ENCODE measurements at places on chromosomes 2 and 18. TPM values are rescaled to one million over a fixed set of nuclear protein-coding genes. Genes with fewer than 3 reads are reported as not detected.

The TBR1 gene
- not detected for total RNA-seq

The SERPINB3 gene
- not detected for total RNA-seq

DNA sequence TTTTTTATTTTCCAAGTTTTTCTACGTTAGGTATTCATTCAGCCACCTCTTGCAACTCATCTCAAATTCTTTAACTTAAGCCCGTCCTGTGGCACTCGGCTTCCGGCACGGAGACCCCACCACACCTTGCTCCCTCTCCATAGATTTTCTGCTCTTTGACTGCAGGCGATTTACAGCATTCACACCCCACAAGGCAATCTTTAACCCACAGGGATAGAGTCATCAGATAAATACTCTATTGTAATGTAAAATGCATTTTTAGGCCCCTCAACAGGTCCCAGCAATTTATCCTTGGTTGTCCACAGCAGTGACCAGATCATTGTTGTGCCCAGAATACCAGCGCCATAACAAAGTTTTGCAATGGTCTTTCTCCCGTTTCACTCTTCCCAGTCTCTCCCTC is 132.3 kb upstream of the EPHA4 start:
- peak; percentile 9 for DNase-seq

DNA sequence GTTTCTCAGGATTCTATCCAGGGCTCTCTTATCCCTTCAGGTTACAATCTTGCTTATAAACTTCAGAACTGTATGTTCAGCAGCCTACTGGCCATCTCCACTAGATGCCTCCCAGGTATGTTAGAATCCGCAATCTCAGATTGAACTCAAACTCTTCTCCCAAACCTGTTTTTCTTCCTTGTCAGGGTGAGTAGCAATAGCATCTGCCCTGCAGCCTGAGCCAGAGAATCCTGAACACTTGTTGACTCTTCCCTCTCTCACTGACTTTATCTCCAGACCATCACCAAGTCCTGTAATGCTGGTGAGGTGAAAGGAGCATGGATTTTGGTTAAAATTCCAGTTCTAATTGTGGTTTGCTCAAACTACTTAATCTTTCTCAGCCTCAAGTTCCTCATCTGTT is 82.6 kb upstream of the ALPP start:
- DNase-seq, result no peak

DNA sequence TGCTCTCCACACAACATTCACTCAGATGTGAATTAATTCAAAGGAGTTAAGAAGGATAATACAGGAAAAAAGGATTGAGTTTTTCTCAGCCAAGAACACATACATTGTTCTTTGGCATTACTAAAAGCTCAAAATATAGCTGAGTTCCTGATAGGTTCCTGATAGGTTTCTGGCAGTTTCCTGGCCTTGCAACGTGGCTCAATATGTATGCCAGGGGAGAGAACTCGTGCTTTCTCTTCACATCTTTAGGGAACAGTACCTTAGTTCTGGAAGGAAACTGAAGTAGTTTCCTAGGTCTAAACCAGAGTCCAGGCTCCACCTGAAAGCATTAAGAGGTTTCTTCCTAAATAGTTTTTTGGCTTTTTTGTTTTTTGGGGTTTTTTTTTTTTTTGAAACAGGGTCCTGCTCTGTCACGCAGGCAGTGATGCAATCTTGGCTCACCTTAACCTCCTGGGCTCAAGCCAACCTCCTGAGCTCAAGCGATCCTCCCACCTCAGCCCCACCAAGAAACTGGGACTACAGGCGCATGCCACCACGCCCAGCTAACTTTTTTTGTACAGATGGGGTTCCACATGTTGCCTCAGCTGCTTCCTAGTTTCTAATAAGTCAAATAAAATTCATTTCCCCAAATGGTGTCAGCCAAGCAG is 42.8 kb downstream of the ESCO1 start:
- DNase-seq, result no peak

GRCh38 chr2:240997141-240997855 is 1.1 kb upstream of the SNED1 start:
- peak; percentile 77 for DNase-seq

- peak; percentile 43 for DNase-seq
Measured at GRCh38 chr2:231931481-231931915, 5.3 kb upstream of the NPPC start.

GRCh38 chr2:160227293-160227915 is 27.3 kb upstream of the ITGB6 start:
- DNase-seq, result no peak

- no peak for DNase-seq
Measured at GRCh38 chr2:216133397-216133796, 24.2 kb downstream of the XRCC5 start.

The GALR1 gene
- not detected for total RNA-seq

GRCh38 chr2:171150694-171151285 is 9.9 kb downstream of the TLK1 start:
- DNase-seq, result no peak

GRCh38 chr2:26540306-26540705 is 62.4 kb upstream of the OTOF start:
- no peak for DNase-seq

GRCh38 chr18:62080172-62080900 is 106.5 kb downstream of the PIGN start:
- no peak for DNase-seq

GRCh38 chr2:182055993-182056392 is 70.3 kb downstream of the PPP1R1C start:
- DNase-seq, result no peak

- peak; percentile 69 for DNase-seq
Measured at GRCh38 chr2:201208563-201209252, 25.8 kb downstream of the CASP10 start.

DNA sequence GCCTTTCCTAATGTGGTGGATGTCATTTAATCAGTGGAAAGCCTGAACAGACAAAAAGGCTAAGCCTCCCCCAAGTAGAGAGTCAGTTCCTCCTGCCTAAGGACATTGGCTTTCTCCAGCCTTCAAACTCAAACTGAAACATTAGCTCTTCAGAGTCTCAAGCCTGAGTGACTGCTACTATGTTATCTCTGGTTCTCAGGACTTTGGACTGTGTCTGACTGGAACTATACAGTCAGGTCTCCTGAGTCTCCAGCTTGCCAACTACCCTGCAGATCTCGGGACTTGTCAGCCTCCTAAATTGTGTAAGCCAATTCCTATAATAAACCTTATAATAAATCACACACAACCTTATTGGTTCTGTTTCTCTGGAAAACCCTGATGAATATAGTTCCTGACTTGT is 12.6 kb downstream of the HYCC2 start:
- no peak for DNase-seq

The RAPGEF4 gene
- total RNA-seq, result 7.1 TPM

The FZD7 gene
- total RNA-seq, result 32.0 TPM

The CROCC2 gene
- total RNA-seq, result not detected

The THSD7B gene
- 0.76 TPM for total RNA-seq

DNA sequence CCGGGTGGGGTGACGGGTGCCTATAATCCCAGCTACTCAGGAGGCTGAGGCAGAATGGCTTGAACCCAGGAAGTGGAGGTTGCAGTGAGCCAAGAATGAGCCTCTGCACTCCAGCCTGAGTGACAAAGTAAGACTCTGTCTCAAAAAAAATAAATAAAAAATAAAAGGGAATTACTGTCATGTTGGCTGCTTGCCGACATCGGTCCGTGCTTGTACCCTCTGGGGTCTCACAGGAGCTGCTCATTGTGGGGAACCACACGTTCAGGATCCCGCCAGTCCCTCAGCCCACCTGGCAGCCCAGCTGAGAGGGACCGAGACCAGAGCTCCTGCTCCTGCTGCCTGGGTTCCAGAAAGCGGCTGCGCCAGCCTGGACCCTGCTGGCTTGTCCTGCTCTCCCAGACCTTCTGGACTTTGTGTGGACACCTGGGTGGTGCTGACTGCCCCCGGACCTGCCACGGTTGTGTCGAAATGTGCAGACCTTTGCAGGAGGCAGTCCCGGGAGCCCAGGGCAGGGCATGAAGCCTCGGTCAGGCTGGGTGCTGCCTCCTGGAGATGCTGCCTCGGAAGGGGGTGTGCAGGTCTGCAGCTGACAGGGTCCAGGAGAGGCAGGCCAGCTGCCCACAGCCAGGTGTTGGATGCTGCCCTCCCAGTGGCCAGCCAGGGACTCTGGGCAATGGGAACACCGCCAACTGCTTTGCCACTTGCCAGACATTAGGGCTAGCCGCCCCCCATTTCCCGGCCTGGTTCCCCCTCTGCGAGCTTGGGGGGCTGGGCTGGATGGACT is 16.4 kb downstream of the KLF11 start:
- DNase-seq, result no peak

- DNase-seq, result no peak
Measured at GRCh38 chr2:150153646-150154307, 333.7 kb downstream of the RND3 start.

The DCDC2C gene
- total RNA-seq, result not detected

The NTSR2 gene
- total RNA-seq, result not detected

The SULT1C4 gene
- 7.1 TPM for total RNA-seq

DNA sequence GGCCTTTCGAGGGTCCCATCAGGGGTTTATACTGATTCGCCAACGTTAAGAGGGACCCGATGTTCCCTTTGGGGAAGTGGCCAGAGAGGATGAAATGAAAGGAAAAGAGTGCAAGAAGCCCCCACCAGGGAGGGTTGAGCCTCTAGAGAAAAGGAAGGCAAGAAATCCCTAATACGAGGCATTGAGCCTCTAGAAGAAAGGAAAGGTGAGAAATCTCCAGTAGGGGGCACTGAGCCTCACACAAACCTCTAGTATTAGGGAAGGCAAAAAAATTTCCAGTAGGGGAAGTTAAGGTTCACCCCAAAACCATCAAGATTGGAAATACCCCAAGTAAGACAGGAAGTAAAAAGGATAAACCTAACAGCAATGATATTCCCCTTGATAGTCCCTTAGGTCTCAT is 9.8 kb upstream of the SAP130 start:
- DNase-seq, result no peak

DNA sequence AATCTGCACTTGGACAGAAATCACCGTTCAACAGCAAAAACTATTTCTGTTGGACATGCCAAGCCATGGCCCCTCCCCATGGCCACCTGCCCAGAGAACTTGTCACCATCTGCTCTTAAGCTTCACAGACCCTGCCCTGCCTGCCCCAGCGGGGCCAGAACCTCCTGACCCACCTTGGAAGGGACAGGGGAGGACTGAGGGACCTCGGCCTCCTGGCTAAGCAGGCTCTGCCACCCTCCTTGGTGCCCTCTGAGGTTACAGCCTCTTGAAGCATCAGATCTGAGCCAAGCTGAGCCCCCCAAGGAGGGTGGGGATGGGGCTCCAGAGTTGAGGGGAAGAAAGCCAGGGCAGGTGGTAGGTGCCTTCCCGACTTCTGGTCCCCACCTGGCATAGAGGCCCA is 6.5 kb downstream of the TEX261 start:
- DNase-seq, result peak; percentile 87

GRCh38 chr2:36633470-36634092 is 35.6 kb upstream of the FEZ2 start:
- DNase-seq, result no peak

The KIAA2012 gene
- not detected for total RNA-seq

- no peak for DNase-seq
Measured at GRCh38 chr2:100537918-100538317, 24.9 kb upstream of the PDCL3 start.

The IL36RN gene
- not detected for total RNA-seq

DNA sequence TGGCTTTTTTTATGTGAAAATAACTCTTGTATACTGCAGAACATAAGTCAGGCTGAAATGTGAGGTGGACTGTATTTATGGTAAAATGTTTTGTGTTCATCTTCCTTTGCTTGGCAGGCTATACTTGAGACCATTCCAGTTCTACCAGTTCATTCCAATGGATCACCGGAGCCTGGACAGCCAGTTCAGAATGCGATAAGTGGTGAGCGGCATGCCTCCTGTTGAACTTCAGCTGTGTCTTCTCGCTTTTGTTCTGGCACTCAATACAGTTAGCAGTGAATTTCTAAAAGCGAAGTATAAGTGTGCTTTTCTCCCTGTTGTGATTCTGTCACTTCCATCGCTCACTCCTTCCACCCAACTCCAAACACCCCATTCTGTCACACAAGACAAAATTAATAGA is 138.5 kb downstream of the ARHGAP28 start:
- no peak for DNase-seq

- DNase-seq, result no peak
Measured at GRCh38 chr2:216002101-216002678, 11.2 kb downstream of the MREG start.

DNA sequence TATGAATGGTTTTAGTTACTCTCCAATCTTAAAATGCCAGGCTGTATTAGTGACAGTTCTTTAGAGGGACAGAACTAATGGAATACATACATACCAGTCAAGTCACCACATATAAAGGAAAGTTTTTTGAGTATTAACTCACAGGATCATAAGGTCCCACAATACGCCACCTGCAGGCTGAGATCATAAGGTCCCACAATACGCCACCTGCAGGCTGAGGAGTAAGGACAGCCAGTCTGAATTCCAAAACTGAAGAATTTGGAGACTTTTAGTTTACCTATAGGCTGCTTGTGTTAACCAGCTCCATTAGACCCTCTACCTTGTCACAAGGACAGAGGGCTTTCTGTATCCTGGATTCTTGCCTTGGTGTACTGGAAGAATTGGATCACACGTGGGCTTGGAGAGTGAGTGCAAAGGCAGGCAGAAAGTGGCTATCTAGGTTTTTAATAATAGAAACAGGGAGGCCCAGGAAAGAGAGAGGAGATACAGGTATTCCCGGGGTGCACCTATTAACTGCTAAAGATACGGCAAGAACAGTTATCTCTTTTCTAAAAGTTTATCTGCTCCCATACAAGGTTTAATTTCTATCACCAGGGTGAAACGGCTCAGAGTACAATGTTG is 234.9 kb upstream of the CYRIA start:
- DNase-seq, result peak; percentile 38

The GCG gene
- total RNA-seq, result not detected

DNA sequence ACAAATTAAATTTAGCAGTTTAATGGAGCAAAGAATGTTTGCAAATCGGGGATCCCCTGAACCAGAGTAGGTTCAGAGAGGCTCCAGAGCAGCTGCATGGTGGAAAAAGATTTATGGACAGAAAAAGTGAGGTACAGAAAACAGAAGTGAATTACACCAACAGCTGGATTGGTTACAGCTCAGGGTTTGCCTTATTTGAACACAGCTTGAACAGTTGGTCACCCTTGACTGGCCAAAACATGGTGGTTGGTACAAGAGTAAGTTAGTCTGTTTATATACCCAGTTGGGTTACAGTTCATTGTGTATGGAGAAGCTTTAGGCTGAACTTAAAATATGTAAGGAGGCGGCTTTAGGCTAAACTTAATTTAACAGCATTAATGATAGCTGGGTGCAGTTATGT is 5.4 kb upstream of the CDCA7 start:
- no peak for DNase-seq

The AQP12B gene
- not detected for total RNA-seq

GRCh38 chr18:54776282-54776977 is 51.8 kb upstream of the RAB27B start:
- no peak for DNase-seq

The LYPD6 gene
- 0.56 TPM for total RNA-seq

DNA sequence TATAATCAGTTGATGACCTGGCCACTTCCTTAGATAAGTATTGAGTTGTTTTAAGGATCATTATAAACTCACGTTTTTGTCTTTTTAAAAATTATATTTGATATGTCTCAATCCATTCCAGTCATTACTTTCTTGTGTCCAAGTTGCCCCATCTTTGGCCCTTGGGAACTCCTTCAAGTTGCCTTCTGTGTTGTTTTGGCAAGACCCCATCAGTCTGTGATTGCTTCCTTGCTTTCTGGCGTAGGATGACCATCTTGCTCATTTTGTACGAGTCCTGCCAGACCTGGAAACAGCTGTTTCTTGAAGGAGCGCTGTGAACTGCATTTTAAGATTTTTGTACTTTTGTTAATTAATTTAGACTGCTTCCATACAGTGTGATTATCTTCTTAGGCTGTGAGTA is 68.9 kb upstream of the ITM2C start:
- peak; percentile 50 for DNase-seq

The GCC2 gene
- total RNA-seq, result 27.1 TPM

Measured in right cardiac atrium (tissue), 5 donors.